ENCODE measurements at places on chromosomes 4 and X.

DNA sequence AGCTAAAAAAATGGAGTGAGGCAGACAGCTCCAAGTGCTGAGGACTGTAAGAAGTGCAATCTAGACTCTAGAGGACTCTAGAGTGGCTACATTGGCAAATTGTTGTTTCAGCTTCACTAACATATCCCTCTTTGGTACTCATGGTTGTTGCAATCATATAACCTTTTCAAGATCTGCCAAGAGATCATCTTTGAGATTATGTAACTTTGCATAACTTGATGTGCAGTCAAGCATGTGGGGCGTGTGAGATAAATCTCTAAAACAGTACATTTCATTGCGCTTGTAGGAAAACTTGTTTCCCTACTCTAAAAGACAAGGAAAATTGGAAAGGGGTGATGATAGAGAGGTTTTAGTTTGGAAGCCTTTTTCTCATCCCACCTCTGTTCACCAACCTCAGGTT is 11.2 kb upstream of the BRS3 start:
- DNase-seq, result no peak

GRCh38 chr4:13511101-13511500 is 27.0 kb upstream of the RAB28 start:
- DNase-seq, result no peak

- DNase-seq, result no peak
These were observed 2.7 kb downstream of the NDP start for GRCh38 chrX:43970528-43970927.

GRCh38 chr4:1643971-1644735 is 40.0 kb downstream of the FAM53A start:
- no peak for DNase-seq

DNA sequence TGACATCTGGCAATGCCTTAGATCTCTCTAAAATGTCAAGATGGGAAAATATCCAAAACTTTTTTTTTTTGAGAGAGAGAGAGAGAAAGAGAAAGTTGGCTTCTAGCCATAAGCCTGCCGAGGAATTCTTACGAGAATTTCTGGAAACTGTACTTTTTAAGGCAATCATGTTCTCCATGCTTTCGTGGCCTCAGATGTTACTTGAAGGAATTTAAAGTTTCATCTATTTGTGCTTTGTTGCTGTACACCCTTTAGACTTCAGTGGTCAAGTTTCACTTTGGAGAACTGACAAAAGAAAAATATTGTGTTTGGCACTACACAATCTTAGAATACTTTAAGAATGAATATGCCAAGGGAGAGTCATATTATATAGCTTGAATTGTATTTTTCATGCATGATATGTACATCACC is 53.9 kb downstream of the FAT4 start:
- no peak for DNase-seq

GRCh38 chr4:1192493-1193205 is 20.3 kb upstream of the SPON2 start:
- peak; percentile 2 for DNase-seq

GRCh38 chr4:145440292-145441007 is 41.2 kb upstream of the SMAD1 start:
- no peak for DNase-seq

DNA sequence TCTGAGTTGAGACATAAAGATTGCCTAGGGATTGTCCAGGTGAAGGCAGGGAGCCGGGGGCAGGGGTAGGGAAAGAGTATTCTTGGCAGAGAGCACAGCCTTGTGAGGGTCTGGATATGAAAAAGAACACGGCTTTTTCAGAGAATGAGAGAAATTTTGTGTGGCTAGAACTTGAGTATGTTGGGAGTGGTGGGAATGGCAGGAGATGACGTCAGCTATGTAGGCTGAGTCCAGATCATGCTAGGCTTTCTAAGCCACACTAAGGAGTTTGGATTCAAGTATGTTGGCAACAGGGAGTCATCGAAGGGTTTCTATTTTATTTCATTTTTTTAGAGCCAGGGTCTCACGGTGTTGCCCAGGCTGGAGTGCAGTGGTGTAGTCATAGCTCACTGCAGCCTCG is 40.0 kb downstream of the SH2D1A start:
- no peak for DNase-seq
